Astrocyte (in vitro differentiated cells and primary cell): ENCODE measurements at places on chromosomes 4 and X.

- H3K4me1 ChIP-seq: no peaks in the 10 kb centered on the region
- no peak overlapping the region for H3K4me3 ChIP-seq
- DNase-seq: no peak
- H3K27ac ChIP-seq: no peak overlapping the region
- no peaks in the 10 kb centered on the region for H3K36me3 ChIP-seq
- no peaks in the 10 kb centered on the region for H3K27me3 ChIP-seq
Measured at GRCh38 chr4:180999217-180999616, 1244.0 kb upstream of the TENM3 start.

DNA sequence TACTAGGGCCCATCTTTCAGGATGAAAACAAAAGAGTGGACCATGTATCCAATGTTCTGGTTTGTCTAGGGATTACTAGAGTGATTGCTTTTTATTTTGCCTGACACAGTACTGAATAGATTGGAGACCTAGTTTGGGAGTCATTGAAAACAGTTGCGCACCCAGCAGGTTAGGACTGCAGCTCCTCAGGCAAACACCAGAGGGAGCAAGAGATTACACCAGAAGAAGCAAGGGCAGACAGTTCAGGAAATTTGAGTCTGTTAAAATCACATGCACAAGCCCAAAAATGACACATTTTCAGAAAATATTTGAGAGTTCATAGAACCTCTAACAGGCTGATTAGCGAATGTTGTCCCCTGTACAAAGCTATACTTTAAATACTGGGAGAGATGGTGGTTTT, 55.6 kb downstream of the CYLC1 start:
- no peak overlapping the region for H3K27ac ChIP-seq
- H3K4me3 ChIP-seq: no peak overlapping the region

- H3K27me3 ChIP-seq: peaks cover 2% of the 10 kb centered on the region
- H3K27ac ChIP-seq: no peak overlapping the region
- no peak for DNase-seq
- no peak overlapping the region for H3K4me3 ChIP-seq
- H3K4me1 ChIP-seq: no peaks in the 10 kb centered on the region
Measured at GRCh38 chr4:77268108-77268507, 111.1 kb downstream of the CCNG2 start.

DNA sequence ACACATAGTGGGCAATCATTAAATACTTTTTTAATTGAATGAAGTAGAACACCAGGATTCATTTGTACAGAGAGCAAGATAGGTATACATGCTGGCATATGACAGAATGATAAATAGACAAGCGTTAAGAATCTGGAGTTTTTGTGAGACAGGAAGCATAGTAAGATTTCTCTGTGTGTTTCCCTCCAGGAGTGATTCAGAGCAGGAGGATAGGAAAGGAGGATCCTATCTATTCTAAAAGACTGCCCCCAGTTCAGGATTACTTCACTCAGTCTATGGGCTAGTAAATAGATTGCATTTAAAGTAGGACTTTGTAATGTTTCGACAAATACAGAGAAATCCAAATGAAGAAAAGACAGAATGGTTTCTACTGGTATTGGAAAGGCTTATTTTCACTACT, 423.7 kb downstream of the PDGFC start:
- peak overlapping the region; percentile 25 for H3K27ac ChIP-seq
- H3K27me3 ChIP-seq: no peaks in the 10 kb centered on the region
- peaks cover 16% of the 10 kb centered on the region for H3K4me1 ChIP-seq
- no peaks in the 10 kb centered on the region for H3K36me3 ChIP-seq

DNA sequence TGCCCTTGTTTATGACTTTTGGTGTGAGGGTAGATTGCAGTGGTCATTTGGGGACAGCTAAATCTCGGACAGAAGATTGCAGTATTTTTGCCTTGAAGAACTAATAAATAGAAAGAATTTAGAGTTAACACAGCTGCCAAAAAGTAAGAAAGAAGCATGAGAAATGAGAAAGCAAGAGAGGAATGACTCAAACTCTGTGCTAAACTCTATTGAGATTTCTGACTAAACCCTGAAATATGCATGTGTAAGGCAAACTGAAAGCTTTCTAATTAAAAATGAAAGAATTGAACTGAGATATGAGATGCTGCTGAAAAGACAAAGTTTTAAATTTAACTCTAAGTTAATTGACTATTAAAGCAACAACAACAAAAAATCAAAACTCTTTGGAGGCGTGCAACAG, 791.3 kb downstream of the RAB28 start:
- H3K4me3 ChIP-seq: no peak overlapping the region
- no peaks in the 10 kb centered on the region for H3K36me3 ChIP-seq
- no peaks in the 10 kb centered on the region for H3K27me3 ChIP-seq

DNA sequence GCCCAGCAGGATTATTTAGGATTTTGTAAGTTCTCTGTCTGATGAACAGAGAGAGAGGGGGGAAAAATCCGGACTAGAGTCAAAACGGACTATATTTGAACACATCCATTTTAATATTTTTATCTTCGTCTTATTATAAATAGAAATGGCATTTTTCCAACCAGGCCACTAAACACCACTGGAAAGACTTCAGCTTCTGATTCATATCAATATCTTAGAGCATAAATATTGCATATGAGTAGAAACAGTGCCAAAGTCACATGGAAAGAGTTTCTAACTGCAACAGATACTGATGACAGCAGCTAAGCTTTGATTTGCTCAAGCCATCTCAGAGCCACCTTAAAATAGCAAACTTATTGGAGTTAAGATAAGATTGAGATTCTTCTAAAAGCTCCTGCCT, 456 bp downstream of the PPARGC1A start:
- no peaks in the 10 kb centered on the region for H3K36me3 ChIP-seq
- DNase-seq: no peak
- H3K4me3 ChIP-seq: peak overlapping the region; percentile 67
- H3K27ac ChIP-seq: peak overlapping the region; percentile 53
- peaks cover 2% of the 10 kb centered on the region for H3K27me3 ChIP-seq

DNA sequence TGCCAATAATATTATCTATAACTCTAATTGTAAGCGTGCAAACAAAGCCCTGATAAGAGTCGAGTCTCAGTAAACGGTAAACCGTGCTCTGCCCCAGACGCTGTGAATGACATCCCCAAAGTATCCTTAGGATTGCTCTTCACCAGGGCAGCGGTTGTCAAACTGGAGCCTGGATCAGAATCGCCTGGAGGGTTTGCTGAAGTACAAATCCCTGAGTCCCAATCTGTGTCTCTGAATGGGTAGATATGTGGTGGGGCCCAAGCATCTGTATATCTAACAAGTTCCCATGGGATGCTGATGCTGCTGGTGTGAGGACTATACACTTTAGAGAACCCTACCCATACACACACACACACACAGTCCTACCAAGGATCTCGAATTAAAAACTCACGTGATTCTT, 813 bp upstream of the APBB2 start:
- peaks cover 13% of the 10 kb centered on the region for H3K4me1 ChIP-seq
- DNase-seq: no peak
- no peak overlapping the region for H3K27ac ChIP-seq

- no peaks in the 10 kb centered on the region for H3K27me3 ChIP-seq
- no peak overlapping the region for H3K4me3 ChIP-seq
- H3K27ac ChIP-seq: no peak overlapping the region
- DNase-seq: peak; percentile 51
- H3K4me1 ChIP-seq: peaks cover 8% of the 10 kb centered on the region
- H3K36me3 ChIP-seq: no peaks in the 10 kb centered on the region
Measured at GRCh38 chrX:19799319-19800182, 87.8 kb downstream of the SH3KBP1 start.

DNA sequence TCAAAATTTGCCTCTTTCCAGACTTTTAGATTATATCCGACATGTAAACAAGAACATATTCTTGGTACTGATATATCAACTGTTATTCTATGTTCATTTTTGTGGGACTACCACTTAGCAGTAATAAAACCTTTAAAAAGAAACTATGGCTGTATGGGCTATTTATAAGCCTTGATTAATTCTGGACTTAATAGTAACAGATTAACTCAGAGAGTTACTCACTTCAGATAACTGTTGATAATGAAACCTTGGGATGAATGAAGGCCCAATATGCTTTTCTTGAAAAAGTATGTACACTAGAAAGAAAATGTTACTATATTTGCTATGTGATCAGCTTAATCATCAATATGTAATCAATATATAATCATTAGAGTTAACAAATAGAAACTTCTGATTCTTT, 595.9 kb upstream of the BOD1L1 start:
- H3K4me3 ChIP-seq: no peak overlapping the region
- no peak overlapping the region for H3K27ac ChIP-seq
- H3K27me3 ChIP-seq: no peaks in the 10 kb centered on the region
- no peaks in the 10 kb centered on the region for H3K4me1 ChIP-seq
- H3K36me3 ChIP-seq: no peaks in the 10 kb centered on the region

- no peaks in the 10 kb centered on the region for H3K36me3 ChIP-seq
- no peaks in the 10 kb centered on the region for H3K4me1 ChIP-seq
- peaks cover 8% of the 10 kb centered on the region for H3K27me3 ChIP-seq
- H3K27ac ChIP-seq: no peak overlapping the region
- no peak for DNase-seq
Measured at GRCh38 chr4:3707423-3708102, 58.6 kb upstream of the ADRA2C start.

- no peaks in the 10 kb centered on the region for H3K27me3 ChIP-seq
- no peak overlapping the region for H3K4me3 ChIP-seq
- no peaks in the 10 kb centered on the region for H3K4me1 ChIP-seq
- no peak for DNase-seq
- no peaks in the 10 kb centered on the region for H3K36me3 ChIP-seq
- H3K27ac ChIP-seq: no peak overlapping the region
Measured at GRCh38 chrX:118503260-118504041, 7.8 kb downstream of the DOCK11 start.

GRCh38 chrX:20711366-20711765, 444.7 kb upstream of the RPS6KA3 start:
- no peak overlapping the region for H3K27ac ChIP-seq
- DNase-seq: no peak
- no peaks in the 10 kb centered on the region for H3K36me3 ChIP-seq
- H3K4me1 ChIP-seq: no peaks in the 10 kb centered on the region
- no peak overlapping the region for H3K4me3 ChIP-seq
- no peaks in the 10 kb centered on the region for H3K27me3 ChIP-seq
